ENCODE measurements at places on chromosomes 16 and 17. TPM values are rescaled to one million over a fixed set of nuclear protein-coding genes. Genes with fewer than 3 reads are reported as not detected.

DNA sequence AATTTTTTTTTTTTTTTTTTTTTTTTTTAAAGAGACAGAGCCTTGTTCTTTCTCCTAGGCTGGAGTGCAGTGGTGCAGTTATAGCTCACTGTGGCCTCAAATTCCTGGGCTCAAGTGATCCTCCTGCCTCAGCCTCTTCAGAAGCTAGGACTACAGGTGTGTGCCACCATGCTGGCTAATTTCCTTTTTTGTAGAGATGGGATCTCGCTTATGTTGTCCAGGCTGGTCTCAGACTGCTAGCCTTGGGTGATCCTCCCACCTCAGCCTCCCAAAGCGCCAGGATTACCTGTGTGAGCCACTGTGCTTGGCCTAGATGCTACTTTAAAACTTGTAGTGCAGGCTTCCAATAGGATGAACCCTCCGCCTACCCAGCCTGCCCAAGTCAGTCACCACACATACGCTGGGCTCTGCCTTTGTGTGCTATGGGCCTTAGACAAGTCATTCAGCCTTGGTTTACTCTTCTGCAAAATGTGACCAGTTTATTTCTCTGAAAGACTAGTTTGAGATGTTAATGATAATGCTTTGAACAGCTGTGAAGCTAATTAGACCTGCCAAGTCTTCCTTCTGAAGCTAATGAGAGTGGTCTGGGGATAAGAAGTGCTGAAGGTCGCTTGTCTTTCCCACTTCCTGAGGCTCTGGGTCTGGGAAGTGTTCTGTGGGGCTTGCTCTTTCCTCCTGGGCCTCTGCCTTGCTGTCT is 5.2 kb downstream of the GPT2 start:
- no peak for DNase-seq

DNA sequence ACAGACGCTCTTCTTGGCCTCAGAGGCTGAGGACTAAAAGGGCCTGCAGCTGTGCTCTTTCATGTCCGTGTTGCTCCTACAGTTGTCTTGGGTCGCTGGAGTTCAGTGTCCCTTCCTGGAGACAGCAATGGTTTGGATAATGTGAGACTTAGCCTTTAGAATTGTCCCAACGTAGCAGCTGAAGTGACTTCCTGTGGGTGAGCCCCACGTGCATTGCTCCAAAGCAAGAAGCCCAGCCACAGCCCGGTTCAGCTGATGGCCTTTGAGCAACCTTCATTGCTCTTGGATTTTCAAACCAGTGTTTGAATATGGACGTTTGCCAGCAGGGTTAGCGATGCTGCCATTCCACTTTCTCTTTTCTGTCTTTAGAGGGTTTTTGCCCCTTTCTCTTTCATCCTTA is 19.7 kb downstream of the TMEM11 start:
- DNase-seq: no peak

DNA sequence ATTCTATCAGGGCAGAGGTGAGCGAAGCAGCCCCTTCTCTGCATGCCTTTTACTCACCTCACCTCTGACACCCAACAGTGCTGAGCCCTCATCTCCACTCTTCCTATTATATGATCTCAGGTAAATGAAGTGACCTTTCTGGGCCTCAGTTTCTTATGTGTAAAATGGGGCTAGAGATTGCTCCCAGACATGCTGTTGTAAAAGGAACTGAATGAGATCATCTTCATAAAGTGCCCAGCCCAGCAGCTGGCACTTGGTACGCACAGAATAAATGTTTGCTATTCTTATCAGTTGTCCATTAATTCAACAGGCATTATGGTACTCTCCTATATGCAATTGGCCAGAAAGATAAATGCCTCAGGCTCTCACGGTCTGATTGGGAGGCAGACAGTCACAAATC is 4.5 kb upstream of the GALK1 start:
- no peak for DNase-seq

DNA sequence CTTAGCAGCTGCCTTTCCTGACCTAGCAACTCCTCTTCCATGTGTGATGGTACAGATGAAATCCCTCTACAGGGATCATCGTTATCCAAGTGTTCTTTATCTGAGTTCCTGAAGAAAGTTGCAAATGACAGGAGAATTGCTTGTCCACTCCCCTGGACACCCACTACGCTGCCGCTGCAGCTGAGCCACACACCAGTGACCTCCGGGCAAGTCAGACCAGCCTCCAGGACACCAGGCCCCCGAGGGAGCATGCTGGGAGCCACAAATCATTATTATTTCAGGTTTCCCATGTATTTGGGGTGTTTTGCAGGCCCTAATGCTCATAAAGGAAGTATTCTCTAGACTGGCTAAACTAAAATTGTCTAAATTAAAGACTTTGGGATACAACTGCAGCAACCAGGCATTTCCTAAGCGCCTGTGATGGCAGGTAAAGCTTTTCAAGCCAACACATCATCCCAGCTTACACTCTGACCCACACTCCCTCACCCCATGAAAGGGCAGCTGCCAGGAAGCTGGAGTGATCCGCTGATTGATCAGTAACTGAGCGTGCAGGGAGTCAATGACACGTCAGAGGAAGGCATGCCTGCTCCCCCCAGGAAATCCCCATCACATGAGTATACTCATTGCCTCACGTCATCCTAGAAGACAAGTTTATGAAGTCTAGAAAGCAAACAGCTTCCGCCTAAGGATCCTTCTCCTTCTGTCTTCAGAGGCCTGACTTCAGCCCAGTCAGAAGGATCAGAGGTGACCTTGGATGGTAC is 14.4 kb downstream of the FA2H start:
- no peak for DNase-seq

DNA sequence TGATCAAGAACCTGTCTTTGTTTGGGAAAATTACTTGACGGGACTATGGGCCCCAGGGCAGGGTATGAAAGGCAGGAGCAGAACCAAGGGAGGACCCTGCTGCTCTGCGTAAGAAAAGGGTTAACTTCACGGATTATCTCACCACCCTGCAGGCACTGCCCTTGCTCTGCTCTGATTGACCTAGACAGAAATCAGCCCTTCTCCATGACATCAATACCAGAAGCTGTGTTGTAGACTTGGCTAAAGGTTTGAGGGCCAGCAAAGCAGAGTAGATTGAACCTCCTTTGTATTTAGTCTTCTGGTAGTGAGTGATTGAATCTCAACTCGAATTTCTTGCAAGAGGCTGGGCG is 52.9 kb upstream of the ETV4 start:
- no peak for DNase-seq

DNA sequence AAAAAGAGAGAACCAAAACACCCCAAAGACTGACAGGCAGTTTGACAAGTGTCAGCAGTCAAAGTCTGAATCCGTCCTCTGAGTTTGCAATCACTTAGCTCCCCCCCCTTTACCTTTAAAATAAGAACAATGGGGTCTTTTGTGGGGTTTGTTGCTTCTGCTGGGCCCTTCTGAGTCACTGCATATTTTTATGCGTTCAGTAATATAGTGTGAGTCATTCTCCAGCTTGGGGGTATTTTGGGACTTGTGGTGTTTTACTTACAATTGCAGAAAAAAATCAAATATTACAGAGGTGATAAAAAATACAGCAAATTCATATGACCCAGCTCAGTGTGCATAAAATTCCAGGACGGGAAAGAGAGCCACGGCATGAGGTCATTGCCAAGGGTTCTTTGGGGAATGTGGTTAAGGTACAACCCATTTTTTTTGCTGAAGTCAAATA is 120.1 kb downstream of the CYLD start:
- DNase-seq: no peak

DNA sequence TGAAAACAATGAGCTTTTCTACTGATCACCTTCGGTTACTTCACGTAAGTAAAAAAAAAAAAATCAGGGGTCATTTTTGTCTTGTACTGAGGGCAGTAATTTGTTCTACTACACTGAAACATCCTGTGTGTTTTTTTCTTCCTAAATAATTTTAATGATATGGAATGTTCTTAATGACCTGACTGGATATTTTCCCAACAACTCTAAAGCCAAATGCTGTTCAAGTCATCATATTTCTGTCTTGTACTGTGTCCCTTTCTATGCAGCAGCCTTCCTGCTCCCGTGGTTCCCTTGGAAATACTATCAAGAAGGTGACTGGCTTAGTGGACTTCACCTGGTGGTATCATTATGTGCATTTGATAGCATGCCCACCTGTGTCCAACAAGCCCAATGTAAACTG is 10.8 kb upstream of the CDR2 start:
- DNase-seq: no peak

DNA sequence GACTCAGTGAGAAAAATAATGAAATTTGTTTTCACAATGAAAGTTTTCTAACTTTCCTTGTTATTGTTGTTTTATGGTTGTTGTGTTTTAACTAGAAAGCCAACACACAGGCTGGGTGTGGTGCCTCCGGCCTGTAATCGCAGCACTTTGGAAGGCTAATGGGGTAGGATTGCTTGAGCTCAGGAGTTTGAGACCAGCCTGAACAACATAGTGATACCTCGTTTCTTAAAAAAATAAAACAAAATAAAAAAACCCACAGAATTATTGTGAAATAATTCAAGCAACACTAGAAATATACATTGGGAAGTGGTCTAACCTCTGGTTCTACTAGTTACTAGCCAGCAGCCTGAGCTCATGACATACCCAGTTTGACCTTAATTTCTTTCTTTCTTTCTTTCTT is 630 bp downstream of the MILR1 start:
- no peak for DNase-seq

DNA sequence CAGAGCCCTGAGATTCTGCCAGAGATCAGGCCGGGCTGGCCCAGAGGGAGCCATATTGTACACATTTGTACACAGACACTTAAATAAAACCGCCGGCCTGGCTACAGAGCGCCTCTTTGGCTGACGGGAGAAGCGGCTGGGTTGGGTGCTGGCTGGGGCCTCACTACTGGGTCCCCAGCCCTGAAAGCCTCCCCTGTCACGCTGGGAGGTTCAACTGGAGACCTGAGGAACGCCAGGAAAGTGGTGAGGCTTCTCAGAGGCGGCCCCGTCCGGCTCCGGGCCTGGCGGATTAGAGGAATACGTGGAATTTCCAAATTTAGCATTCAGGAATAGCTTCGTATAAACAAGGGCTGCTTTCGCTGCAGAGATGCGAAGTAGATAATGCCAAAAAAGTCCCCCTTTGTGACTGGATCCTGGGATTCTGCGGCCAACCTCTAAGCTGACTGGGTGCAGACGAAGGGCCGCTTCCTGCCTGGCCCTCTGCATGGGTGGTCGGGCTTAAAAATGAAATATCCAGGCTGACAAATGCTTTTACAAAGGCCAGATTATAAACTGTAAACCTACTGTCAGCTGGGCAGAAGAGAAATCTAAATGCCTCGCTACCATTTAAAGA is 252.4 kb downstream of the IRF8 start:
- no peak for DNase-seq

DNA sequence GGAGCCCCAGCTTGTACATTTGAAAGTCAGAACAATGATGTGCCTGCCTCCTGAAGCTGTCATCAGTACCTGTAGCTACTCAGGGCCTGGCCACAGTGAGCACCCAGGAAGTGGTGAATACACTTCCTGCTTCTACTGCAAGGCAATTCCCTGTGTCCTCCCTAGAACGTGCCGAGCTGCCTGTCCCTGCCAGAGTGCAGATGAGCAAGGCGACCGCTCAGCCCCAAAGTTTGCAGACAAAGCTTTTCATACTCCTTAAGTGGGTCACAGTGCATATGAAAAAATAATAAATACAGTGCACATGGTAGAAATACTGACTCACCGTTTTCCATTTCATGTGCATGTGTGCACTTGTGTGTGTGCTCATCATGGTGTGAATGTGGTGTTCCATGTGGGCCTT is 77.3 kb downstream of the MPRIP start:
- no peak for DNase-seq

DNA sequence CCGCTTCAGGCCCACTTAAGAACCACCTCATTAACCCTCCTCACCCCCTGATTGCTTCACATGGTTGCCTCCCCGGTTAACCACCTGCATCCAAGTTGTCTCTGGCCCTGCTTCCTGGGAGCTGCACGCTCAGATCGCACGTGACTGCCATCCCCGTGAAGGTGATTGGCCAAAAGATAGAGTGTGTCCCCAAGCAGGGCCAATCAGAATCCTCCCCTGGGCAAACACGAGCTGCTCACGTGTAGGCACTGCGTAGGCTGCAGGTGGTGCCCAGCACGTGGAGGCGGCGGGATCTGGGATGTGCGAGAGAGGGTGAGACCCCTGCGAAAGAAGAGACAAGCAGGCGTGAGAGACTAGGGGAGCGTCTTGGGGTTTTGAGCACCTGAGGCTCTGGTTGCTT is 111.8 kb upstream of the CRHR1 start:
- DNase-seq: no peak

DNA sequence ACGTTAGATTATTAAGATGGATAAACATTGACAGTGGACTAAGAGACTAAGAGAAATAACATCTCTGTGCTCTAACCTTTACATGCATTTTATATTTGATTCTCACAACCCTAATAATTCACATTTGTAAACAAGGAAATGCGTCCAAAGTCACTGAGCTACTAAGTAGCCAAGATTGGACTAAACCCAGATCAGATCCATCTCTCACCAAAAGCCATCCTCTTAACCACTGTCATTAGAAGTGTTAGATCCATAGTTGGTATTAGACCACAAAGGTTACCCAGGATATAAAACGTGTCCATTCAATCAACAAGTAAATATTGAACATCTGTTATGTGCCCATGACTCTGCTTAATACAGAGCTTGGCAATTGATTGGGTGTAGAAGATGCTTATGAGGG is 5.2 kb downstream of the HSD17B2 start:
- DNase-seq: no peak

DNA sequence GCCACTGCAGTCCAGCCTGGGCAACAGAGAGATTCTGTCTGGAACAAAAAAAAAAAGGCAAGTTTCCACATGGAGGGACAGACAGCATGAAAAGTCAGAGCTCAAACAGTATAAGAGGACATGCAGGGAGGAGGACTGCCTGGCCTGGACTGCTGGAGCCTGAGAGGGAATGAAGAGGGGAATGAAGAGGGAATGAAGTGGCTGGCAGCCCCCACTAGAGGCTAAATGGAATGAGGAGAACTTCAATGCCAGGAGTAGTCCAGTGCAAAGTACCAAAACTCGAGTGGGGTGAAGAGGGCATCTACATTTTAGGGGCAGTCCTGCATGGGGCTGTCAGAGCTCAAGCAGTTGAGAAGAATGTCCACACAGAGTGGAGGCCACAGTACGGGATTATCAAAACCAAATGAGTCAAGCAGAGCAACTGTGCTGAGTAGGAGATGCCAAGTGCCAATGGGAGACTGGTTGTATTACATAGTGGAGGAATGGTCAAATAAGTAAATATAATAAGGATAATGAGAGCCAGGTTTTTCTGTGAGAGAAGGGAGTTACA is 22.9 kb downstream of the IKZF3 start:
- DNase-seq: no peak

DNA sequence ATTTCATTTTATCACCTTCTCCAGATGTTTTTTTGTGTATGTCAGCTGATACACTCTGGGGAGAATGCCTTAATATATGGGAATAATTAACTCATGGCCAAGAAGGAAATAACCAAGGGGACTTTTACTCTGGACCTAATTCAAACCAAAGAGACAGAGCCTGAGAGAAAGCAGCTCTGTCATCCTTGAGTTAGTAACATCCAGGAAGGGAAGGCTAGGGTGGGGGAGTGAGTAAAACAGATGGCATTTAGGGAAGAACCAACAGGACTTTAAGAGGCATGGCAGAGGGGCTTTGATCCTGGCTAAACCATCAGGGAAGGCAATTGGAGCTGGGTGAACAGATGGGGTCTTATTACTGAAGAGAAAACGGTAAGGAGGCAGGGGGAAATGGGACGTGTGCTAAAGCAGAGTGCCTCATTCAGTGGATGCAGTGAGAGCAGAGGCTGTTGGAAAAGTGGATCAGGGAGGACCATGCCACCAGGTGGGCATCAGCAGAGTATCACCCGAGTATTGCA is 2.5 kb upstream of the SMPD3 start:
- no peak for DNase-seq

Gene ODAD4
- total RNA-seq: 3.7 TPM

Gene ABAT
- 139 TPM for total RNA-seq

Gene KRTAP2-2
- total RNA-seq: not detected

Gene SLC5A10
- 0.09 TPM for total RNA-seq

Gene TMEM256
- total RNA-seq: 36.0 TPM
